ENCODE measurements at places on chromosomes 6 and 20.

DNA sequence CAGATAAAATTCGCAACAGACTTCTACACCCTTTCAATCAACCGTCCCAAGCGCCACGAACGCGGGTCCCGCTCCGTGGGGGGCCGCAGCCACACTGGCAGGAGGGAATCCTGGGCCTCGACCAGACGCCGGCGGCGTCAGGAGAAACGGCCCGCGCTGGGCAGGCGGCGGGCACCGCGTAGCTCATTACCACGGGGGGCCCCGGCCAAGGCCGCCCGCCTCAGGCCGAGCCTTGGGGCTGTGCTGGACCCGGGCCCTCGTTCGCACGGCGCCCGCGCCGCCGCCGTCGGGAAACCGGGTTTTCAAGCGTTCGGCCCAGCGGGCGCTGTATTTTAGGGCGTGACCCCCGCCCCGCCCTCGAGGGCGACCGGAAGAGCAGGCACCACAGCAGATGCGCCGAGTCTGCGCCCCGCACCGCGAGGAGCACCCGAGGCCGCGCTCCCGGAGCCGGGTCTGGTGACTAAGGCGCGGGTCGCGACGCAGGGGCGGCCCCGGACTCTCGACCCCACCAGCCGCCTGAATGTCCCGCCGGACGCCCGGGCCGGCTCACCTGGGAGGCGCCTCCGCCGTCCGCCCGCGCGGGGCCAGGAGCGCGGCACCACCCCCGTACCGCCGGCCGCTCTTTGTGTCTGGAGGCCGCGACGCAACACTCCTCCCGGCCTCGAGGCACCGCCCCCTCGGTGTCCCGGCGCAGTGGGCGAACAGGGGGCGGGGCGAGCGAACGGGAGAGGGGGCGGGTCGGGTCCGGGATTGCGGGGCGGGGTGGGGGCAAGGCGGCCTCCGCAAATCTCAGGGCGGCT lies at the start of gene NINL:
NINL (minus strand) TSS at position 627 of the 800 bp plus-strand sequence. CDS start 58,944 bp downstream, outside the sequence.
- DNase-seq = peak; percentile 39

DNA sequence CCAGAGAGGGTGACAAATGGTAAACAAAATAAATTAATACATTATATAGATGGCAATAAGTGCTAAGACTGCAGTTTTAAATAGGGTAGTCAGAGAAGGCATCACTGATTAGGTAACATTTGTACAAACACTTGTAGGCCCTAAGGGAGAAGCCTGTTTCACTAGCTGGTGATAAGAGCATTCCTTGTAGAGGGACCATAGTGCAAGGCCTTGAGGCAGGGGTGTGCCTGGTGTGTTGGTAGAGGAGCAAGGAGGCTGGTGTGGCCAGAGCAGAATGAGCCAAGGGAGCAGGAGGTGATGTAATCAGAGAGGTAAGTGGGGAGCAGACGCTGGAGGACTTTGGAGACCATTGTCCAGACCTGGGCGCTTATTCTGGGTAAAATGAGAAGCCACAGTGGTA lies 70.7 kb downstream of the ANKRD6 start:
- no peak for DNase-seq

DNA sequence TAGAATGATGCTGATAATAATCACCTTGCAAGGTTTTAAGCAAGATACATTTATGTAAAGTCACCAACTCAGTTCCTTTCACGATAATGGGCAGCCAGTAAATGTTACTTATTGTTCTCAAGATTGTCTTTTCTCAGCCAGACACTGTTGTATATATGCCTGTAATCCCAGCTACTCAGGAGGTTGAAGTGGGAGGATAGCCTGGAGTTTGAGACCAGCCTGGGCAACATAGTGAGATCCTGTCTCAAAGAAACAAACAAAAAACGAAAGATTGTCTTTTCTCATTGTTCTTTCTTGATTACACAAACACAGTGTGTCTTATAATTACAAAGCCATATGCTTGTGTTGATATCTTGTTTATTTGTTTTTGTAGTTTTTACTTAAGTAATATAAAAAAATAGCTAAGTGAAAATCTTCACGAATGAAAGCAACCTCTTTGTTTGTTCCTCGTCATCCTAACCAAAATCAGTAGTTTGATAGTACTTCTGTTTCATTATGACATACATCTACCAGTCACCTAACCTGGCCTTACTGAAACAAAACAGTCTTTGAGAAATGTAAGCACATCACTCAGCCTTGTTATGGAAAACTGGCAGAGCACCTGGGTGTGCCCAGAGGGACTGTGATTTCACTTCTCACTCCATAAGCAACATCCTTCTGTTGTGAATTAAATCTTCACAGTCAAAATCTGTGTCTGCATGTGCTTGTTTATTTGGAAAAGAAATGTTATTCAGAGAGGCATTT lies 436.2 kb upstream of the SOX4 start:
- DNase-seq = peak; percentile 48

DNA sequence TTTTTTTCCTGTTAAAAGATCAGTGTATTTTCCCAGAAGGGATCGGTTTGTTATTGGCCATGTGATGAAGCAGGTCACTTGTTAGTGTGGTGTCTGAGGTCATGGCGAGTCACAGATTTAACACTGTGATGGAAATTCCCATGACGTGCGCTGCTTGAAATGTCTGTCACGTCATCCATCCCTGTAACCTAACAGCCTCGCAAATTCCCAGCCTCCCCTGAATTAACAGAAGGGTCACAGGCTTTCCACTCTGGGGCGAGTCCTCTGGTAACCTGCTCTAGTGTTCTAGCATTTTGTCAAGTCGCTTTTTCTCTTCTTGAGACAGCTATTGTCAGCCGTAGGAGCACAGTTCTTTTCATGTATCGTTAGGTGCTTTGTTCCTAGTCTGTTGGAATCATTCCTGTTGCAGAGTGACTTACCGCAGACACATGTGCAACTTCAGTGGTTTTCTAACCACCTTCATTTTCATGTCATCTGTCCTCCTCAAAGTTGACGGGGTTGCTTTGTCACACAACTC lies 137.2 kb downstream of the MAP3K4 start:
- peak; percentile 22 for DNase-seq

GRCh38 chr6:125544819-125545218 lies 204.6 kb upstream of the HEY2 start:
- DNase-seq = no peak

DNA sequence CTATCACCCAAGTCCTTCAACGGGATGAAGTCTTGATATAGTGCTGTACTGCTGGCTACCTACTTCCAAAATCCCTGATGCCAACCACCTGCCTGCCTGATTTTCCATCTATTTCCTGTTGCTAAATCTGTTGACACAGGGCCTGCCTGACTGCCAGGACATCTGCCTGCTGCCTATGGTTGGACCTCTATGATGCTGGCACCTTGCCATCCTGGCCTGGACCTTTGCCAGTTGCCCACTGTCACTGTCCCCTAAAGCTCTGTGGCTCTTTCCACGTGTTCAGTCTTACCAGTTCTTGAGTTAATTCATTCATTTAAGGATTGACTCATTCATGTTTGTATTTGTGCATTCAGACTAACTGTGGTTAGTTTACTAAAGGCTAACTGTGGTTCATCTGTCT lies 9.2 kb upstream of the RGS17 start:
- DNase-seq = no peak

- peak; percentile 70 for DNase-seq
These were observed 29.7 kb downstream of the VPS52 start for GRCh38 chr6:33241968-33242367.

- no peak for DNase-seq
These were observed 1.7 kb upstream of the FBXO5 start for GRCh38 chr6:152984513-152984872.

GRCh38 chr6:126672649-126673048 lies 332.7 kb downstream of the CENPW start:
- no peak for DNase-seq

- no peak for DNase-seq
These were observed 212.8 kb downstream of the ZMYND8 start for GRCh38 chr20:47143657-47144056.

GRCh38 chr6:21103626-21104224 lies 489.8 kb upstream of the SOX4 start:
- DNase-seq = no peak

DNA sequence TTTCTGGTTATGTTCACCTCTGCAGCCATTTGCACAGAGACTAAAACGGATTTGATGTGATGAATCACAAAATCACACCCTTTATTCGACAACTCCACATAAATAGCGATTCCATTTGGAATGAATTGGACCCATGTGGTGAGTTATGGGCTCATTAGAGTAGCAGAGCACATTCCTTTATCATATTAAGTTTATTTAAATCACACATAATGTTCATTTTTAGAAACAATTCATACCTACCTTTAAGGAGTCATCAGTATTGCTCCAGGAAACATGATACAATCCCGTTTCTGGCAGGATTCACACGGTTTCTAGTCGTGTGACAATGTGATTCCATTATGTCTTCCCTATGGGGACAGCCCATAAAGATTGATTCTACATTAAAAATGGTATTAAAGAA lies 303.5 kb downstream of the CDH4 start:
- DNase-seq = no peak

DNA sequence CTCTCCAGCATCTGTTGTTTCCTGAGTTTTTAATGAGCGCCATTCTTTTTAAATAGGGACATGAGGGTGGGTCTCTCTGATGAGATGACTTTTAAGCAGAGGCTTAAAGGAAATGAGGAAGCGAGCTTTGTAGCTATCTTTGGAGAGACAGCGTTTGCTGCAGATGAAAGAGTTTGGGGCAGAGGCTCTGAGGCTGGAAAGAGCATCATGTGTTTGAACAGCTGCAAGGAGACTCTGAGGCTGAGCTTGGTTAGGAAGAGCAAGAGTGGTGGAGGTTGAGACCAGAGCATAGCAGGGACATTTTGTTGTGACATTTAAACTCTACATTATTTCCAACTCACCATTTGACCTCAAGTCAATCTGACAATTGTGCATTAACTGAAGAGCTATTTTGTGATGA lies 38.3 kb upstream of the TMX4 start:
- DNase-seq = no peak

DNA sequence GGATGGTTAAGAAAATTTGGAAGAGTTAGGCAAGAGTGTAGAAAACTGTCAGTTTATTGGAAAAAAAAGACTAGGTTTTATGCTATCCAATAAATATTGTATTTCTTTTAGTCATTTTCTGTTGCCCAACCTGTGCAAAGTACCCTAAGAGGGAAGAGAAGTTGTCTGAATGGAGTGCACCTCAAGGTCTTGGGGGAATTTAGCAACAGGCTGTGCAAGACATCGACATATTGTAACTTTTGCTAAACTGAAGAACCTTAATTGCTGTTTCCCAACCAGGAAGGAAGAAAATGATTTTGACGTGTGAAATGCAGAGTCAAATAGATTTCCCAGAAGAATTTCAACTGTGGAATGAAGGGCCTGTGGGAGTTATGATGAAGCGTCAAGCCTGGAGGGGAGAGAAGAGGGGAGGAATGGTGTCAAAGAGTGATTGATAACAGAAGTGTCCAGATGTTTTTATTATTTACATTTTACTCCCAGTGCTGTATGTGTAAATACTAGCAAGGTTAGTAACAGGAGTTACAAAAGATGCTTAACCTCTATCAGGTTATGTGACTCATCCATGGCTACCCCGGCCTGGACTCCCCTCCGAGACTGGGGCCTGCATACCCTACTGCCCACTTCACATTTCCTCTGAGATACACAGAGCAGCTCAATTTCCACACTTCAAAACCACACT lies 246.8 kb downstream of the MYLK4 start:
- no peak for DNase-seq

- DNase-seq = no peak
These were observed 39.9 kb upstream of the TTPAL start for GRCh38 chr20:44435630-44436335.

DNA sequence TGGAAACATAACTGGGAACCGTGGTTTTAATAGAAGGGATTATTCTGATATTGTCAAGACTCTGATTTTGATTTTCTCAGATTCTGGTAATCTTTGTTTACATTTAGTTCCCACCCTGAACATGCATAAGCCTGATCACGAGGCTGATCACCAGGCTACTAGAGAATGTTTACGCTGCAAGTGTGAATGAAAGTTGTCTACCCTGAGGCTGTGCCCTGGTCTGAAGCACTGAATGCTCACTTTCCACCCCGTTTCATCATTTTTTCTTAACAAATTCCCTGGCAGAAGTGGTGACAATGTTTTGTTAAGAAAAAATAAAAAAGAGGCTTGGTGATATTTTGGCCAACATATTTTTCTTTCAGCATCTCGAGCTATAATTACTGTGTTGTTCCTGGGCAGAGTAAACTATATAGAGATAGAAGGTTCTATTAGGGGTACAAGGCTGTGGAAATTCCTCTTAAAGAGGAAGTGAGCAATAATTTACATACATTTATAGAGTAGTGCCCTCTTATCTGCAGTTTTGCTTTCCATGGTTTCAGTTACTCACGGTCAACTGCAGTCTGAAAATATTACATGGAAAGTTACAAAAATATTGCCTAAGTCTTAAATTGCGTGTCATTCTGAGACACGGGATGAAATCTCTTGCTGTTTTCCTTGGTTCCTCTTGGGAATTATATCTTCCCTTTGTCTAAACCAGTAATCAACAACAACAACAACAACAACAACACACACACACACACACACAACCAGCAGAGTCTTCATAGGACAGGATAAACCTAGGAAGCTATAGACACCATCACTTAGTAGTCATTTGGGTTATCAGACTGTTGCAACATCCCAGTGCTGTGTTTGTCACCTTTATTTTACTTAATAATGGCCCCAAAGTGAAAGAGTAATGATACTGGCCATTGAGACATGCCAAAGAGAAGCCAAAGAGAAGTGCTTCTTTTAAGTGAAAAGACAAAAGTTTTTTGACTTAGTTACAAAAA lies 566.6 kb upstream of the CITED2 start:
- no peak for DNase-seq

DNA sequence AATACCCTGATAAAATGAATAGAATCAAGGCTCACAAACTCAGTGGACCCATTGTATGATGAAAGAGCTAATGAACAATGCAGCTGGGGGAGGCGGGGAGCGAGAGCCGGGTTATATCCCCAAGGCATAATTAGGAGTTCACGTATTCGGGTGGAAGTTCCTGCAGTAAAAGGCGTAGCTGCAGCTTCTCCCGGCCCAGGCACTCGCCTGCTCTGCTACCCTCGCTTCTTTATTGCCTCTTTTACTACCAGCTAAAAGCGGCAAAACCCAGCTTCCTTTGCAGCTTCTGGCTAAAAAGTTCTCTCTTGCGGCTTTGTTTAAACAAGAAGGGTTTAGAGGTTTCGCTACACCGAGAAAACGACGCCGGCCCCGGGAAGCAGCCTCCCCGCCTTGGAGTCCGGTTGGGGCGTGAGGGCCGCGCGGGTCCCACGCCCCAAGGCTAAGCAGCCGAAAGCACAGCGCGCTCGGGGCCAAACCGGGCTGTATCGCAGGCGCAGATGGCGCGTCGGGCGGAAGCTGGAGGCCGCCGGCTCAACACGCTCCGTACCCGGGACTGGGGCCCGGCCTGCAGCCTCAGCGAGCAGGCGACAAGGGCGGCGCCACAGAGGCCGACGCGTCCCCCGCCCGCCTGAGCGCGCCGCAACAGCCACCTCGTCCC lies 1.6 kb downstream of the ZBTB2 start:
- no peak for DNase-seq

GRCh38 chr6:106508834-106509233 lies 120.5 kb downstream of the RTN4IP1 start:
- DNase-seq = no peak

- DNase-seq = no peak
These were observed 70.9 kb downstream of the BMP7 start for GRCh38 chr20:57195469-57196100.
